ENCODE measurements at places on chromosomes 2 and 18.

- DNase-seq: no peak
Measured at GRCh38 chr2:196988639-196989038, 62.1 kb upstream of the PGAP1 start.

- DNase-seq: no peak
Measured at GRCh38 chr2:184305105-184305504, 293.2 kb upstream of the ZNF804A start.

- no peak for DNase-seq
Measured at GRCh38 chr2:206452242-206452641, 8.9 kb downstream of the ADAM23 start.

DNA sequence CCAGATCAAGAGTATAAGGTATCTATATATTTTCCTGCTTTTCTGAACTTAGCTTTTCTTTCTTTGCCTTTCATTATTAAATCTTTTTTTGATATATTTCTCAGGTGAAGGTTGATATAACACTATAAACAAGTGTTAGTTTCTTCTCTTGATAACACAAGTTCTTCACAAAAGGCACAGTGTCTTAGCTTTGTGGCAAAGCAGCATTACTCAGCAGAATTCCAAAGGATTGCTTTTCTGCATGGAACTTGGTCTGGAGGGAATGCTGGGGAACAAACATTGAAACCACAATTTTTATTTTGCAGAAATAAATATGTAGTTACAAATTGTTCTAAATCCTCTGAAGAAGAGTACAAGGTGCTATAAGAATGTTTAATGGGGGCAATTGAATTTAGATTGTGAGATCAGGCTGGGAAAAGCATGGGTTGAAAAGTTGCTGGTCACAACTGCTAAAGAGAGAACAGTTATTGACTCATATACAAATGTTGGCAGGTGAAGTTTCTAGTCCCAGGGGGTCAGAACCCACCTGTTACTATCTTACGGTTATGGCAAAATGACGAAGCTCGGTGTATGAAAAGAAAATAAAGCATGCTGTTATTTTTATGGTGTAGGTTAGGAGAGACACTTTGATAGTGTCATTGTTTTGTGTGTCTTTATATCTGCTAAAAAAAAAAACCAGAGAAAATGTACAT is 68.2 kb downstream of the UBR3 start:
- no peak for DNase-seq

- no peak for DNase-seq
Measured at GRCh38 chr2:119746836-119747686, 12.7 kb upstream of the PTPN4 start.

Measured in D721Med (cell line).